Transverse colon (tissue), 4 donors: ENCODE measurements at places on chromosomes 12 and 14. TPM values are rescaled to one million over a fixed set of nuclear protein-coding genes. Genes with fewer than 3 reads are reported as not detected.

GRCh38 chr12:98671459-98671858, 26.4 kb downstream of the APAF1 start:
- no peak for DNase-seq
- H3K27me3 ChIP-seq = no peaks in the 10 kb centered on the region
- no peak overlapping the region for H3K4me3 ChIP-seq
- no peak overlapping the region for H3K27ac ChIP-seq
- H3K4me1 ChIP-seq = no peaks in the 10 kb centered on the region
- no peaks in the 10 kb centered on the region for H3K36me3 ChIP-seq

Gene PPP2R5E
- 45.2 TPM for total RNA-seq

GRCh38 chr14:80714474-80714873, 227.1 kb downstream of the CEP128 start:
- H3K27me3 ChIP-seq = no peaks in the 10 kb centered on the region
- DNase-seq = no peak
- no peaks in the 10 kb centered on the region for H3K36me3 ChIP-seq

- H3K4me3 ChIP-seq = peak overlapping the region; percentile 92
- no peaks in the 10 kb centered on the region for H3K27me3 ChIP-seq
- peaks cover 25% of the 10 kb centered on the region for H3K4me1 ChIP-seq
- peak overlapping the region; percentile 98 for H3K27ac ChIP-seq
- no peaks in the 10 kb centered on the region for H3K36me3 ChIP-seq
Observed at GRCh38 chr12:93572712-93573551, 457 bp downstream of the SOCS2 start.

- no peaks in the 10 kb centered on the region for H3K36me3 ChIP-seq
- no peak overlapping the region for H3K27ac ChIP-seq
- H3K4me1 ChIP-seq = no peaks in the 10 kb centered on the region
- no peaks in the 10 kb centered on the region for H3K27me3 ChIP-seq
- DNase-seq = no peak
Observed at GRCh38 chr12:126493366-126494108, 1428.3 kb downstream of the AACS start.

Gene XPOT
- total RNA-seq = 34.8 TPM

Gene JDP2
- 53.2 TPM for total RNA-seq

Gene ST8SIA1
- total RNA-seq = 4.1 TPM

DNA sequence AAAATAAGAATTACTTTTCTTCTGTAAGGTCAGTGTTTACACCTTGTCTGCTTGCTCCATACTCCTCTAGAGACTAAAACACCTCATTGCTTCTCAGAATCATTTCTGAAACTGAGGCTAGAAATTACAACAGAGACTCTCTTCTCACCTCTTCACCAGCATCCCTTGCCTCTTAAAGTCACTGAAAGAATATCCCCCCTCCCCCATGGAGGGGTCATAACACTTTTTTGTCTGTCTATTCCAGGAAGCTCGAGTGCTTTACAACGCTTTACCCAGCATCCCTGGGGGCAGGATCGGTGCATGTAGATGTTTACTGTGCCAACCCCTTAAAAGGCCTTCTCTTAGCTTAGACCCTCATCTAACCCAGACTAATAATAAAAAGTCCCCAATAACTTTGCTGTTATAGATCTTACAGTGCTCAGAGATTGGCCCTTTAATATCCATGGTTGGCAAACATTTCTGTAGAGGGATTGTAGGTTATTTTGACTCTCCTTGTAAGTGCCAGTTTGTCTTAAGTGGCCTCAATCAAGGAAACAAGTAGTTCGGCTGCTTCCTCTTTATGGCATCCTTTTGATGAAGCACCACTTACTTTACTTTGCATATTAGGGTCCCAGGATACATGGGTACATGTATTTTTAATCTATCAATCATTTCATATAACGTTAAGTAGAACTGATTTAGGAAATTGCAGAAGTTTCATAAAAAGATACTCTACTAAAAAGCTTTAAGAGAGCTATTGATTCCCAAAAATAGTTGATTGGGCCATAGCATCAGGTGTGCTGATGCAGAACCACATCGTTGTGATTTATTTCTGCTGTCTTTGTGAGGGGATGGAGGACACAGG, 29.3 kb downstream of the PRKCH start:
- DNase-seq = no peak
- no peak overlapping the region for H3K27ac ChIP-seq
- no peaks in the 10 kb centered on the region for H3K27me3 ChIP-seq
- H3K36me3 ChIP-seq = no peaks in the 10 kb centered on the region
- H3K4me3 ChIP-seq = no peak overlapping the region

Gene MYH7
- 2.9 TPM for total RNA-seq

GRCh38 chr12:88802096-88802706, 221.9 kb upstream of the KITLG start:
- no peaks in the 10 kb centered on the region for H3K4me1 ChIP-seq
- H3K36me3 ChIP-seq = no peaks in the 10 kb centered on the region
- H3K27me3 ChIP-seq = no peaks in the 10 kb centered on the region
- no peak overlapping the region for H3K27ac ChIP-seq
- no peak for DNase-seq

Gene ADAMTS20
- not detected for total RNA-seq

Gene LRTM2
- not detected for total RNA-seq

Gene MGP
- 499 TPM for total RNA-seq

DNA sequence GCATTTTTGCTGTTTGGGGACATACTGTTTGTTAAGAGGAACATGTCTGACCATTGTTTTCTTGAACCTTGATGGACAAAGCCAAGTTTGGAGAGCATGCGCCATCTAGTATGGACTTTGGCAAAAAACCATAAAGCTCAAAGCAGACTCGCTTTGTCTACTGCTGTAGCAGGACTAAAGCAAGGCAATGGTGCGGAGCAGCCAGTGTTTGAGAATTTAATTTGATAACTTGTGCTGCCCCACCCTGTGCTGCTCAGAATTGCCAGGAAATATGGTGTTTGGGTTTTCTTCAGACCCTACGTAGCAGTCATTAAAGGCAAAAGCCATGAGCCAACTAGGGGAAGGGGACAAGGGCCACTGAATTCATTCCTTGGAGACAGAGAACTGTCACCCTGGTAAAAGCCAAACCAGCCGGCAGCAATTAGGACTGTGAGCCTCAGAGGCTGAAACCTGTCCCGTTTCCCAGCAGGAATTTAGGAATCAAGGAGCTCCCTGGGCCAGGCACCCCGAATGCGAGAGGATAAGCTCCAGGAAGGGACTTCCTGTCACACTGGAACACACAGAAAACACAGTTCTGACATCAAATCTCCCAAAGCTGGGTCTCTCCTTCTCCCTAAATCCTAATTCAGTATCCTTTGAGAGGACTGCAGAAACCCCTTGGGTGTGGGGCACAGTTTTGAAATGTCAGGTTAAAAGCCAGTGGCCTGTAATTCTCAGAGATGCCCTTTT, 1.1 kb downstream of the AVIL start:
- peak; percentile 42 for DNase-seq
- no peak overlapping the region for H3K4me3 ChIP-seq
- peaks cover 24% of the 10 kb centered on the region for H3K4me1 ChIP-seq
- peak overlapping the region; percentile 59 for H3K27ac ChIP-seq

DNA sequence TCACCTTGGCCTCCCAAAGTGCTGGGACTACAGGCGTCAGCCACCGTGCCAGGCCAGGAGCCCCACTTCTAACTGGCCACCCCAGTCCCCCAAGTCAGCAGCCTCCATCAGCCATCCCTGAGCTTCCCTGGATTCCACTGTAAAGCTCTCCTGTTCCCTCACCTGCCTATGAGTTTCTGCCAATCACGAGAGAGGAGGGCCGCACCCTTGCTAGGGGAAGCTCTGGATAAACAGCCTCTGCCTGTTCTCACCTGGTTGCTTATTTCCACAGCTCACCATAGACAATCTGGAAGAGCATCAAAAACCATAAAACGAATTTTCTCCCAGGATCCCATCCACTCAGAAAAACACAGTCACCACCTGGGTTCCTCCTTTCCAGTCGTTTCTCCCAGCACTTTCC, 5.0 kb downstream of the CDCA4 start:
- DNase-seq = no peak
- peaks cover 9% of the 10 kb centered on the region for H3K4me1 ChIP-seq
- H3K27ac ChIP-seq = no peak overlapping the region
- no peaks in the 10 kb centered on the region for H3K27me3 ChIP-seq

GRCh38 chr12:120925740-120926563, 21.8 kb upstream of the SPPL3 start:
- no peak overlapping the region for H3K4me3 ChIP-seq
- H3K4me1 ChIP-seq = peaks cover 3% of the 10 kb centered on the region
- no peak for DNase-seq

DNA sequence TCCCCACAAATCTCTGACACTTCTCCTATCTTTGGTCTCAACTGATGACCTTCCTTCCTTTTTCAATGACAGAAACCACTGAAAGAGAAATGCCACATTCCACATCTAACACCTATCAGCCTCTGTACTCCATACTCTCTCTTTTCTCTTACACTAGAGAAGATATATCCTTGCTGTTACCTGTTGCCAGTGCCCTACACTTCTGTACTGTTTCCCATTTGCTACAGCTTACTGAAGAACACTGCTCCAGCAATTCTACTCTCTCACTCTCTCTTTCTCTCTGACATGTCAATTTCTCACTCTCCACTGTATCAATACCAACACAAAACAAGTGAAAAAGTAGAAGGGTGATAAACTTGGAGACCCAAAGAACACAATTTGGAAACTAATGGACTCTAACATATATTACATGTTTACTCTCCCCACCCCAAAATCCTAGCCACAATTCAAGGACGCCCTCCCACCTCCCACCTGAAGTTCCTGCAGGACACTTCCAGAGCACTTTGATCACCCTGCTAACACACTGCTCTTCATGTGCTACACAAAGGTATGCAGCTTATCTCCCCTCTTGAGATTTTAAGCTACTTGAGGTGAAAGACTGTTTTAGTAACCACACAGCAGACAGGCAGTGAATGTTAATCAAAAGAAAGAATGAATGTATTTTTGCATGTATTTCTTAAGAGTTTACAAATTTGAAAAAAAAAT, 95.0 kb downstream of the MED13L start:
- peaks cover 13% of the 10 kb centered on the region for H3K4me1 ChIP-seq
- no peak for DNase-seq
- H3K36me3 ChIP-seq = no peaks in the 10 kb centered on the region
- H3K4me3 ChIP-seq = no peak overlapping the region

GRCh38 chr12:94297096-94297699, 148.8 kb downstream of the PLXNC1 start:
- H3K4me1 ChIP-seq = peaks cover 19% of the 10 kb centered on the region
- no peaks in the 10 kb centered on the region for H3K27me3 ChIP-seq
- no peaks in the 10 kb centered on the region for H3K36me3 ChIP-seq
- H3K27ac ChIP-seq = peak overlapping the region; percentile 67

- H3K4me3 ChIP-seq = no peak overlapping the region
- DNase-seq = peak; percentile 76
- no peaks in the 10 kb centered on the region for H3K36me3 ChIP-seq
- H3K27me3 ChIP-seq = no peaks in the 10 kb centered on the region
- H3K4me1 ChIP-seq = peaks cover 8% of the 10 kb centered on the region
- H3K27ac ChIP-seq = peak overlapping the region; percentile 26
Observed at GRCh38 chr12:26271889-26272492, 76.6 kb downstream of the SSPN start.

DNA sequence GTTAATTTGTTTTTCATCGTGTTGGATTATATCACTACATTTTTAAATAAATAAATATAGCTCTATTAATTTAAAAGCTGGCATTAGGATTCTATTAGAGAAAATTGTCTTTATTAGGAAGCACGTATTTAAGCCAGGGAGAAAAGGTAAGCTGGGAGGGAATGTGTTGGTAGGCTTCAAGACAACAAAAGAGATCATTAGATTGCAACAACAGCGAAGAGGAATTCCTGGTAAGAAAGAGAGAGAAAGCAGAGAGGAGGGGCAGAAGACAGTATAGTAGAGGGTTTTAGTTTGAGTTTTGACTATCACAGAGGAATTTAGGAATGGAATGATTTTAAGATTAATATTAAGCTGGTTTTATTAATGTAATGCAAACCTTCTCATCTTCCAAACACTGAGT, 613.6 kb upstream of the USP15 start:
- no peaks in the 10 kb centered on the region for H3K4me1 ChIP-seq
- no peak for DNase-seq
- no peak overlapping the region for H3K4me3 ChIP-seq

DNA sequence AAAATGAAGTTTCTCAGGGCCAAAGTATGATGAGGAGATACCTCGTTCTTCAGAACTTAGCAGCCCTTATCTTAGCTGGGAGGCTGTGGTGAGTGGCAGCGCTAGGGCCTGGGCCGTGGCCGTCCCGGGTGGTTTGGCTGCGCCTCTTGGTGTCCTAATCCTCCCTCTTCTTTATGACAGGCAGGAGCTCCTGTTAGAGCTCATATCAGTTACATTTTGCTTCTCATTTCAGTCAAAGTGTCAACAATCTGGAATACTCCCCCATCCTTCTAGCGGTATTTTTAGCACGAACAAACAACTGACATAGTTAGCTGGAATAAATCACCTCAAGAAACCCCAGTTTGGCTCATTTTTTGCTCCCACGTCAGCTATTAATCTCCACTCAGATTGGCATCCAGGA, 188.8 kb downstream of the TTC7B start:
- H3K4me3 ChIP-seq = no peak overlapping the region
- H3K27me3 ChIP-seq = no peaks in the 10 kb centered on the region
- H3K36me3 ChIP-seq = no peaks in the 10 kb centered on the region
- H3K4me1 ChIP-seq = no peaks in the 10 kb centered on the region

DNA sequence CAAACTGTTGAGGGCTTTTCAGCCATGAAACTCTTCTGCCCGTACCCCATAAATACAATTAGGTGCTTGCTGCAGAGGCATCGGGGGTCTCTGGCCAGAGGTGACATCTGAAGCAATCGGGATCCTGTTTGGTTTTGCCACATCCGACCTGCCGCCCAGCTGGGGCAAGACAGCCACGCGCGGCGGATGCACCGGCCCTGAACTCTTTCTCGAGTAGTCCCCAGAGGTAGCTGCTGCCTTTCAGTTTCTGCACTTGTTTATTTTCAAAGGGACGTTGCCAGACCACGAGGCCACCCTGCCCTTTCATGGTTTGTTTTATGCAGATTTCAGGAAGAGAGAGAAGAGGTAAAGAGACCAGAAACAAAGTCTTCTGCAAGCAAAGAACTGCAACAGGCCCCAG, 10.6 kb upstream of the MLXIP start:
- no peaks in the 10 kb centered on the region for H3K36me3 ChIP-seq
- peak; percentile 75 for DNase-seq
- H3K4me1 ChIP-seq = peaks cover 46% of the 10 kb centered on the region
